ENCODE measurements at places on chromosomes 3 and 15.

- peak; percentile 55 for DNase-seq
Measured at GRCh38 chr3:196193133-196193735, 18.0 kb downstream of the ZDHHC19 start.

DNA sequence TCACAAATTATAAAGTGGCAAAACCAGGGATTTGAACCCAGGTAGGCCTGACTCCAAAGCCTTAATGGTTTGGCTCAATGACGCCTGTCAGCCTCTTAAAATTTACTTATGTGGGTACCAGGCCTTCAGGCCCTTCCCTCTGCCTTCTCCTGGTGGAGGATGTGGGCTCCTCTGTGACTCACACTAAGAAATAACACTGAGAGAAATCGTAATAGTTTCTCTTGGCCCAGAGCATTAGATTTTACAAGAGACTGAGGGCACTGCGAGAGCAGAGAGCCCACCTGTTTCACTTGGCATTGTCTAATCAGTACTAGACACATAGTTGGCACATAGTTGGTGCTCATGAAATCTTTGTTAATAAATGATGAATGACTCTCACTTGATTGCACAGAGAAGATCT lies 505.2 kb downstream of the SHQ1 start:
- DNase-seq: peak; percentile 66

DNA sequence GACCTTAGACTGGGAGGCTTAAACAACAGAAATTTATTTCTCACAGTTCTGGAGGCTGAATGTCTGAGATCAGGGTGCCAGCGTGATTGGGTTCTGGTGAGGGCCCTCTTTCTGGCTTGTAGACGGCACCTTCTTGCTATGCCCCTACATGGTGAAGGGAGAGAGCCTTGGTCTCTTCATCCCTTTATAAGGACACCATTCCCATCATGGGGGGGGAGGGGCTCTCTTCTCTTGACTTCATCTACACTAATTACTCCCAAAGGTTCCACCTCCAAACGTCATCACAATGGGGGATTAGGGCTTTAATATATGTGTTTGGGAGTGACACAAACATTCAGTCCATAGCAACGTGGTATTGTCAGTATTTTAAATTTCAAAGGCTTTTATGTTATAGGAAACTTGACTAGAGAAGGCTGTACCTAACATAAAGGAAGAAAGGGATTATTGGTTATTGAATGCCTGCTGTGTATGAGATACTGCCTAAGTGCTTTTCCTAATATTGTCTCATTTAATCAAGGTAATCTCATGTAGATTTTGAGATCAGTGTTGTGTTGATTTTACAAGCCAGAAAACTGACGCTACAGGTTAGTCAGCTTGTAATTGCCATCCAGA lies 20.9 kb downstream of the SYN2 start:
- no peak for DNase-seq

GRCh38 chr15:66489179-66489791 lies 8.3 kb downstream of the SNAPC5 start:
- DNase-seq: no peak

GRCh38 chr3:43959498-43960447 lies 269.0 kb downstream of the ABHD5 start:
- no peak for DNase-seq

DNA sequence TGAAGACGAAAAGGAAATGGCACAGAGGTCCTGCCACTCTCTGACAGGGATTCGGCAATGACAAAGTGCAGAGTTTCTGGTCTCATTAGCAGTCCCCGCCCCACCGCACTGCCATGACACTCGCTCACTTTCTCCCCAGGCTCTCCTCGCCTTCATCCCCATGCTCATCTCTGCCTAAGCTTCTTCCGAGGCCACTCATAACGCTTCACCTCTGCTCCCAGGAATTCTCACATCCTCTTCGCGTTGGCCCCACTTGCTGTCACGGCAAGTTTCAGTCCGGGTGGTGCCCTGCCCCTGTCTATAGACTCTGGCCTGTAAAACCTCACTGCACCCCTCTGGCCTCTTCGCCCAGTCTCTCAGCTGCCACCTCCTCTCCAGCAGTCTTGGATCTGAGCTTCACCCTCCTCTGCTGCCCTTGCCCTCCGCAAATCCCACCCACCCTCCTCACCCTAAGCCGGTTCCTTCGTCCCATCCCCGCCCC lies 654 bp downstream of the RUBCN start:
- DNase-seq: peak; percentile 79

DNA sequence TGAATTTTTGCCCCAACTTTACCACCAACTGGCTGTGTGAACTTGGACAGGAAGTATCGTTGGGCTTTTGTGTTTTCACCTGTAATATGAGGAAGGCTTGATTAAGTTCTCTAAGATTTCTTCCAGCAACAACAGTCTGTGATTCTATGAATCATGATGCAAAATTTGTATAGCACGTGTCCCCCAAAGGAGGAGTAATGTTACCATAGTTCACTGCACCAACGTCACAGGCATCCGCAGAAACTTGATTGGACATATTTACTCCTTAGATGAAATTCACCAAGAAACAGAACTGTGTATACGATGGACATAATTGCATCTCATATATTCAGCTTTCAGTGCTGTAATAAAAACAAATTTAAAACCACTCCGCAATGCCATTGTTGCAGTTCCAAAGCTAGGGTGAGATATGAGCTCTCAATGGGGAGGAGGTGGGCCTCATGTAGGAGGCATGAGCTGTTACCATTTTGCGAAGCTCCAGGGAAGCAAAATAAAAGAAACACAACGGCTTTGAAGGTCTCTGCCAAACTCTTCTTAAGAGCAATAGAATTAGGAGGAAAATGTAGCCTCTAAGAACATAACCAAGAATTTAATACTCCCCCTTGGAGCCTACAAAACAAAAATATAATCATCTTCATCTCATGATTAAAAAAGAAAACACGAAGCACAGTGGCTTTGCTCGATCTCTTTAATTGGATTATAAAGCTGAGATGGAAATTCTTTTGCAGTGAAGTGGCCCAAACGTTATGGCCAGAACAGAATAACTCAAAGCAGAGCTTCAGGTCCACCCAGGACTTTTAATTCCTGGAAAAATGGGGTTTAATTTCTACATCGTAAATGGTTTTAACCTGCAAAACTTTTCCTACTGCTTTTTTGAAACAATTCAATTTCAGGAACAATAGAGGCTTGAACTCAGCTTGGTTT lies 80.7 kb downstream of the CHST2 start:
- DNase-seq: no peak

DNA sequence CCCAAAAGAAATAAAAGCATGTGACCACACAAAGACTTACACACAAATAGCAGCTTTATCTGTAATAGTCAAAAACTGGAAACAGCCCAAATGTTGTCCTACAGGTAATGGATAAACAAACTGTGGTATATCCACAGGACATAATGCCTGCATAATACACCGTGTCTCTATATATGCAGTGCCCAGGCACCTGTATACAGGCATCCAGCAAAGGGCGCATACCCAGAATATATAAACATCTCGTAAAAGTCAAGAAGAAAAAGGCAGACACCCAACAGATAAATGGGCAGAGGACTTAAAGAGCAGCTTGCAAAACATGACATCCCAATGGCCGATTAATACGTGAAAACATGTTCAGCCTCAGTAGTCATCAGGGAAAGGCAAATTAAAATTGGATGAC lies 7.2 kb downstream of the OSBPL10 start:
- no peak for DNase-seq

GRCh38 chr15:60859996-60860494 lies 369.1 kb downstream of the RORA start:
- DNase-seq: no peak

GRCh38 chr3:171559586-171559985 lies 99.4 kb upstream of the TNIK start:
- no peak for DNase-seq

DNA sequence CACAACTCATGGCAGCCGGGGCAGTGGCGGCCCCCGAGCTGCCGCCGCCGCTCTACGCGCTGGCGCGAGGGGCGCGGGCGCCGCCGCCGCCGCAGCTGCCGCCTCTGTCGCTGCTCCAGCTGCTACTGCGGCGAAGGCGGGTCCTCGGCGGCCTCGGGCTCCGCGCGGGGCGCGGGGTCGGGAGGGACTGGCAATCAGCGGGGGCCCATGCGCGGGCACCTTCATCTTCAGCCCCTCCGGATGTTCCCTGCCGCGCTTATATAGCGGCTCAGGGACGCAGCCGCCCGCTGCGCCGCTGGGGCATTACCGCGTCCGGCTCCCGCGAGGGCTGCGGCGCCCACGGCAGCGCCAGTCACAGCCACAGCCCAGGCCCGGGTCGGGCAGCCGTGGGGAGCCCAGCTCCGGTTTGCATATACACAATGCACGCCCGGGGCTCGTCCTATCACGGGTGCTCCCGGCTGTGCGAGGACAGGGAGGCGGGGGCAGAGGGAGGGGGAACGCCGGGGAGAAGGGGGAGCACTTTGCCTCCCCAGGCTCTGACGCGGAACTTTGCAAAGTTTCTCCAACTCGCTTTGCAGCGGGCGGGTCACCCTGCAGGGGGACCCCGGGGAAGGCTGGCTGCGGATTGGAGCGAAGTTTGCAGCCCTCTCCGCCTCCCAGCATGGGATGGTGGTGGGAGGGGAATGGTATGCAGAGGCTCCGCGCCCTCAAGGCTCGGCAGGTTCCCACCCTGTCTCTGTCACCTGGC lies at the start of gene VGLL3:
Gene VGLL3, minus strand, starts transcription at position 416 of the 748 bp plus-strand sequence. Its CDS starts 406 bp downstream, at position 10.
- peak; percentile 4 for DNase-seq

- no peak for DNase-seq
Measured at GRCh38 chr3:41102053-41102556, 97.2 kb upstream of the CTNNB1 start.

GRCh38 chr3:81741216-81741615 lies 20.2 kb downstream of the GBE1 start:
- no peak for DNase-seq

DNA sequence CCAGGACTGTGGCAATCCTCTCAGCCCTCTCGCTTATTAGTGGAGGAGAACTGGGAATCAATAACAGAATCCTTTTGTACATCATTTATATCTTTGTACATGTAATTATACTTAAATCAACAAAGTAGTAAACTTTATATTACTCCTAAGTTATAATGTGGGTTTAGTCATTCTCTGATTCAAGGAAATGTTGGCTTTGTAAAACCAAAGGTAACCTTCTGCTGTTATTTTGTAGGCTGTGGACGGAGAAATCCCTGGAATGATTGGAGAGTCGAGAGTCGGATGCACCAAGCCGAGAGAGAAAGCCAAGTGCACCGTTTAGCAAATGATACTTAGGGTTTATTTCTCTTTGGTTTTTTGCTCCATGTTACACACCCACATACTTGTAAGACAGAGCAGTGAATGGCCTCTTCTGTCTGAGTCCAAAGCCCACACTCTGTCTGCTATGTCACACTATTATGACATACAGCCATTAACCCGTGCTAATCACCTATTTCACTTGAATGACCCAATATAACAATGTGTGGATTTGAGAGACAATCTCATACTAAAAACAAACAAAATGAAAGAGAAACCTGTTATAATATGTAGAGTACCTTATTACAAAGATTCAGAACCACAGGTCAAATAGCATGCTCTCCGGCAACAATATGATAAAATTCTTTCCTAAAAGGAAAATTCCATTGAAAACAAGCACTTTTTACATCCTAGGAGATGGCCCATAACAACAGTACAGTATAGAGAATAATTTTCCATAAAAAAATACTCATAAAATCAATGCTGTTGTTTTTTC lies 72.2 kb downstream of the MECOM start:
- DNase-seq: no peak

GRCh38 chr3:23711916-23712494 lies 93.8 kb upstream of the UBE2E1 start:
- no peak for DNase-seq

DNA sequence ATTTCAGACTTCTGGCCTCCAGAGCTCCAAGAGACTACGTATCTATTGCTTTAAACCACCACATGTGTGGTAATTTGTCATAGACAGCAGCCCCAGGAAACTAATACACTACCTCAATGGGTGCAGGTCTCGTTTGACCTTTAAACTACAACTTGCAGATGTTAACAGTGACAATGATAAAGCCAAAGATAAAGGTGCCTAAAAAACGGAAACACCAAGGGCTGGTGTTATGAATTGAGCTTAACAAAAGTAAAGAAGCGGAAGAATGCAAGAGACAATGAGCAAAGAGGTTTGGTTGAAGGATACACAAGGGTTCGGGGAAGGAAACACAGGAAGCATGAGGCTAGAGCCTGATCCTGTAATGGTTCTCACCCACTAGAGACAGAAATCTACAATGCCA lies 50.8 kb downstream of the RFTN1 start:
- DNase-seq: peak; percentile 47

GRCh38 chr3:27479806-27480543 lies 4.2 kb downstream of the SLC4A7 start:
- DNase-seq: peak; percentile 5

DNA sequence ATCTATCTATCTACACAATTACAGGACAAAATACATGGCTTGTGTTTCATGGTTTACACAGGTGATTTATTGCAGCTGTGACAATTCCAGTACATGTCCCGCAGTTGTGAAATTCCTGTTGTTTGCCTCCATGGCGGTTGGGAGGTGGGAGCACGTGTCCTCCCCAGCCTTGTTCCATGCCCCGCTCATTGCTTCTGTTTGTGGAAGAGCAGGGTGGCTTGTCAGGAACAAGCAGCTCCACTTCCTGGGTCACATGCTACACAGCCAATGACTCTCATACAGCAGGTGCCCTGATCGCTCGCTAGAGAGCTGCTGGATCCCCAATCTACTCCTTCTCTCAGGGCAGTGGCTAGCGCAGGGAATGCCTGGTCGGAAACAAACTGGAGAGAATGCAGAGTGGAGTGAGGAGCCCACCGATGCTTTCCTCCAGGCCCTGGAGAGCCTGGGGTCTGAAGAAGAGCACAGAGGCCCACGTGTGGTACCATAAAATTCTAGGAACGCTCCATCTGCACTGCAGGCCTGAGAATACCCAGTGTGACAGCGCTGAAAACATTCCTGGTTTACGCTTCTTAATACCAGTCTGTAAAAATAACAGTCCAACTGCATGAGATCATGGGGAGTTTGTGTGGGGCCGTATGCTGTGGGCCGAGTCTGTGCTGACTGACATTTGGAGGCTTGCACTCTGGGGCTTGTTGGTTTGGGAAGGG lies 270.6 kb upstream of the RGMA start:
- DNase-seq: no peak

- no peak for DNase-seq
Measured at GRCh38 chr15:58440922-58441321, 9.1 kb downstream of the LIPC start.

DNA sequence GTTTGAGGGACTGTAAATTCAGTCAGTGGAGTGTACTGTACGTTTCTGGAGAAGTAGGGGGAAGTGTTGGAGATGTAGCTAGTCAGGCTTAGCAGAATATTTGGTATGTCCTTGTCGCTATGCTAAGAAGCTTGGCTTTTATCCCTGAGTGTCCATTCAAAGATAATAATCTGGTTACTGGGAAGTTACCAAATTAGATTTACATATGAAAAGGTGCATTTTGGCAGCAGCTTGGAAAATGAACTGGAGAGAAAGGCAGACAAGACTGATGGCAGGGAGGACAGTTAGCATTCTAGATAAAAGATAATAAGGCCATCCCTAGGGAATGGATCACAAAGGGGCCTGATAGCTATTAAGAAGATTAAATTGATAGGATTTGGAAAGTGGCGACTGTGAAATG lies 58.7 kb downstream of the P2RY1 start:
- DNase-seq: no peak
